ENCODE measurements at places on chromosomes 6 and 20.

DNA sequence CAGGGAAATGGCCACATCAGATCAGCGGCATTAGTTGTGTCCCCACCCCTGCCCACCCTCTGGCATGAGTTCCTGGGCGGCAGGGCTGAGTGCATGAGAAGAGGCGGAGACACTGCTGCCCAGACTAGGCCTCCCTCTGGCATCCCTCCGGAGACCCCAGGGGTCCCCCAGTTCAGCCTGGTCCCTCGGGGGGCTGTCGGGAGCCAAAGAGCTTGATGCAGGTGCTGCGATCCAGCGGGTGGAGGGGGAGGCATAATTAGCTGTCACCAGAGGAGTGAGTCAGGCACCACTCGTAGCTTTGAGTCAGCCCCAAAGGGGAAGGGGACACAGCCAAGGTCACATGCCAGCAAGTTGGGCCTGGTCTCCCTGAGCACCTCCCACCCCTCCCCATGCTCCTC, 34.5 kb downstream of the DLGAP4 start:
- no peak for DNase-seq

- DNase-seq, result no peak
Observed at GRCh38 chr6:143098054-143098671, 37.5 kb downstream of the AIG1 start.

DNA sequence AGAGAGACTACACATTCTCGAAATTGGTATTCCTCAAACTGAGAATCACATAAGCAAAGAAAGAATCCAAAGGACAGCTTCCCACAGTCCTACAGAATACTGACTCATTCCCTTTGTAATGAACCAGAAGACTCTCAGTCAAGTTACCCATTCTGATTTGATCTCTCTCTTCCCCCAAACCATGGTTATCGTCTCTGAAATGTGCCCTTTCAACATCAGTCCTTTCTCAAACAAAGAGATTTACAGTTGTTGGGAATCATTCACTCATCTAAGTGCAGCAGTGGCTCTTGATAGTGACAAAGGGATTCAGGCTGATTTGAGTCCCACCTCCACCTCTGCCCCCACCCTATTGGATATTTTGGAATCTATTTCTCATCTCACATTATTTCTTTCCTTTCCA, 15.0 kb upstream of the RSPO3 start:
- DNase-seq, result no peak

- no peak for DNase-seq
Observed at GRCh38 chr20:44050925-44051660, 135.9 kb downstream of the JPH2 start.

- DNase-seq, result no peak
Observed at GRCh38 chr20:19048995-19049501, 163.4 kb upstream of the SLC24A3 start.

GRCh38 chr6:90103056-90103800, 193.4 kb downstream of the BACH2 start:
- no peak for DNase-seq

GRCh38 chr6:149218915-149219314, 98.6 kb upstream of the TAB2 start:
- no peak for DNase-seq

DNA sequence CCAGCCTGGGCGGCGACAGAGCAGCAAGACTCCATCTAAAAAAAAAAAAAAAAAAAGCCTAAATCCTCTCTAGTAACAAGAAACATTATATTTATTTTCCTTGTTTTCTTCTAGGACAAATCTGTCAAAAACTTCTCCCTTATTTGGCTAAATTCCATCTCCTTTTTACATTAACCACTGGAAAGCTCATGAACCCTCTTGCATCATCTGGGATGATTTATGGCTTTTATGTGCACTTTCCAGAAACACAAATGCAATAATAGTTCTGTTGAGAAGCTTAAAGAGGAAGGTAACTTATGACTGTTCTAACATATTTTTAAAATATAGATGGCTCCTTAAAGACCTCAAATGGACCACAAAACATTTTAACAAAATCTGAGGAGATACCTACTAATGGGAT, 526.1 kb upstream of the SPTLC3 start:
- no peak for DNase-seq

GRCh38 chr6:506508-506907, 115.0 kb downstream of the IRF4 start:
- DNase-seq, result no peak

GRCh38 chr6:70411542-70412251, 1.6 kb upstream of the FAM135A start:
- no peak for DNase-seq

GRCh38 chr20:33183312-33183711, 15.4 kb downstream of the BPIFA2 start:
- DNase-seq, result no peak

DNA sequence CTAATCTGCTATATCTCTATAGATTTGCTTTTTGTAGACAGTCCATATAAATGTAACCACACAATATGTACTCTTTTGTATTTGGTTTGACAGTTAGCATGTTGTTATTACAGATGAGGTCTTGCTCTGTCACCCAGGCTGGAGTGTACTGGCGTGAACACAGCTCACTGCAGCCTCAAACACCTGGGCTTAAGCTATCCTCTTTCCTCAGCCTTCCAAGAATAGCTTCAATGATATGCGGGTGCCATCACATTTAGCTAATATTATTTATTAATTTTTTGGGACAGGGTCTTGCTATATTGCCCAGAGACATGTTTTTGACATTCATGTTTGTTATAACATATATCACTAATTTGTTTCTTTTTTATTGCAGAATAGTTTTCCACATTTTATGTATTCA, 10.8 kb downstream of the REPS1 start:
- no peak for DNase-seq

- no peak for DNase-seq
Observed at GRCh38 chr20:46770330-46771194, 61.1 kb downstream of the SLC2A10 start.

DNA sequence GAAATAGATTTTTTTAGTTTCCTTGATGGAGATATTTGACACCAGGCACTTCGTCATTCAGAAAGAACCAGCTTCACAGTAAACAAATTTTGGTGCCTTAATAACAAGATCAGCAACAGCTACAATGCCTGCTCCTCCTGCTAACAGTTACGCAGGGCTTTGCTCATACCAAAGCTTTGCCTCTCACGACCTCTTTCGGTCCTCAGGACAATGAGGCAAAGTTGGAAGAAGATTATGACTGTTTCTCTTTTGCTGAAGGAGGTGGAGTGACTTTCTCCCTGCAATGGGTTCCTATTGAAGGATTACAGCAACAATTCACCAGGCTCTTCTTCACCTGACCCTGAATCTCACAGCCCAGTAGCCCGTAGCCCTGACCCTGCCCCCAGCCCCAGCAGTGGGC, 440.1 kb downstream of the PREX1 start:
- DNase-seq, result no peak

GRCh38 chr20:60559462-60559861, 601.2 kb downstream of the CDH26 start:
- no peak for DNase-seq

- DNase-seq, result peak; percentile 52
Observed at GRCh38 chr20:3312940-3313682, 74.1 kb upstream of the SLC4A11 start.

- no peak for DNase-seq
Observed at GRCh38 chr6:27541933-27542297, 69.0 kb upstream of the ZNF184 start.

- no peak for DNase-seq
Observed at GRCh38 chr6:31659649-31660380, 763 bp downstream of the C6orf47 start.

DNA sequence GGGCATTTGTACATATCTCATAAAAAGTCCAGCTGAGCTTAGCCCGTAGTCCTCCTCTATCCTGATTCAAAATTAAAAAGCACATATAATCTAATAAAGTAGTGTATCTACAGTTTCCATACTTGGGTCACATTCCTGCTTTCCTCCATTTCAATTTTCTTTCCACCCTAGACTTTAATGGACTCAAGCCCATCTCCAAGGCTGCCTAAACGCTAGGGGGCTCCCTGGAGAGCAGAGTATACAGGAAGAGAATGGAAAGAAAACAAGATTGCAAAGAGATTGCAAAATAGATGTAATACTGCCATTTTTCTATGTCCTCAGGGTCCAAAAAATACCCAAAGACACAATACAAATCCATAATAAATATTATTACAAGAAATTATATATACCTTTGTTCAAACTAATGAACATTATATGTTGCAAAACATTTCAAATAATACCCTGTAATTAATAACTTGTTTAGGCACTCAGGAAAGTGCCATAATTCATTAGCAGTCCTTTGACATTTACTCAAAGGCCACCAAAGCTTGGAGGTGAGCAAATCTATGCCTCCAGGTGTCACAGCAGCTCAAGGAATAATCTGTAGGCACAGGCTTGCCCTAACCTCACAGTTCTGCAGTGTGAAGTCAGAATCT, 2.4 kb upstream of the MCM3 start:
- DNase-seq, result no peak

GRCh38 chr6:42367353-42368011, 84.2 kb downstream of the TRERF1 start:
- DNase-seq, result no peak

DNA sequence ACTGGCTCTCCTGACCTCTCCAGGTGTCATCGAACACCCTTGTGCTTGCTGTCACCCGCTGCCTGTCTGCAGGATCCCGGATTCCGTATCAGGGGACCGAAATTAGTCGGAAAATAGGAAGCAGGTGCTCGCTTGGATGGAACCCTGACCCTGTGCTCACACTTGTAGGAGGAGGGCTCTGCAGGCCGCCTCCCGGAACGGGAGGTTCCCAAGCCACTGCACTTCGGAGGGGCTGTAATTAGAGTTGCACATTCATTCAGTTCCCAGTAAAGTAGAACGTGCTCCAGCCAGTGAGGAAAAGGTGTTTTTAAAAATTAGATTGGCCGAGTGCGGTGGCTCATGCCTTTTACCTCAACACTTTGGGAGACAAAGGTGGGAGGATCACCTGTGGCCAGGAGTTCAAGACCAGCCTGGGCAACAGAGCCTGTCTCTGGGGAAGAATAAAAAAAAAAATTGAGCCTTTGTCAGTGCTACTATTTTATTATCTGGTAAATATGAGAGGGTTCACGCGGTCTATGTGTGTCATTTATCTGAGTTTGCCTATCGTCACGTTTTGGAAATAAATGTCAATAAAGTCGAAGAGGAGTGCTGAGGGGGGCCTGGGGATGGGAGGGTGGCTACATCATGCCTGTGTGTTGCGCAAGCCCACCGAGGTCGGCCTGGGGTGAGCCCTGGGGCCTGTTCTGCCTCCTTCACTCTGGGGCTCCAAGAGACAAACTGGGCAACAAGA, 1.5 kb upstream of the GMEB2 start:
- DNase-seq, result no peak

- DNase-seq, result no peak
Observed at GRCh38 chr6:125300992-125301434, 754 bp downstream of the HDDC2 start.

DNA sequence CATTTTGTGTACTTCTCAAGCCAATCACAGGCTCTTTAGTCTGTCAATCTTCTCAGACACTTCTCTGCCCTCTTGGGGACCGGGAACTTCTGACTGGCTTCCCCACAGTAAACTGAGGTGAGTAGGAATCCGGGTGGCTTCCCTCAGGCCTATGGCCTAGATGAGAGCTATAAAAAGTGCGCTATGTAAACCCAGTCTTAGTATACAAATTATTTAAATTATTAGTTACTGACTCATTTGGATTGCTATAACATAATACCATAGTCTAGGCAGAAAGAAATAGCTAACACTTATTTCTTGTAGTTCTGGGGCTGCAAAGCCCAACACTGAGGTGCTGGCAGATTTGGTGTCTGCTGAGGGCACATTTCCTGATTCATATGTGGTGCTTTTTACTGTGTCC, 109.2 kb upstream of the MCHR2 start:
- no peak for DNase-seq

DNA sequence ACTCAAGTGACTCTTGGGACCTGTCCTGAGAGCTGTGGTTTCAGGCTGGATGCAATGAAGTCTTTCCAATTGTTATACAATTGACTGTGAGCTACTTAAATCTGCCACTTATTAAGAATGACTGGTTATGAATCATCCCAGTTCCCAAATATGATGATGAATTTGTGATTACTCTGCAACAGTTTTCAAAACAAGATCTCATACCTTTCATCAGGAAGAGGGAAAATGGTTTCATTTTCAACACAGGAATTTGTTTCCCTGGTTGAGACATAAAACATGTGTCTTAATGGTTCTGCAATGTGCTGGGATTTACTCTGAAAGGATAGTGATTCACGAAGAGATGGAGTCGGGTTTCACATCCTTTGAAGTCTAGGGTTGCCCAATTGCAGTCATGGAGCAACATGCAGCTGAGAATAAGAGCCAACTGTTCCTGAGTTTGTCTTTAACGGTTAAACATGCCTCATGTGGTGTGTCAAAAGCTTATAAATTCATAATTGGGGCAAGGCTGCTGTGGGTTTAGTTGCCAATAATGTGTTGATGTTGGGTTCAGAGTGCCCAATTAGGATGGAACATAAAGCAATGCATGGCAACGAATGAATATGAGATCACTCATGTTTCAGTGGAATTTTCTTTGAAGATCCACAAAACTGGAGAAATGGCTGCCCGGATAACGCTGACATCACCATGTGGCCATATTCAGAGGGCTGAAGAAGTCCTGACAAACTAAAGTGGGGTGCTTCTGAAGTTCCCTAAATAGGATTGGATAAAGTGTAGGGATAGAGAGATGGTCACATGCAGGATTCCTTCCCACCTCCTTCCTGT, 41.0 kb downstream of the CYP24A1 start:
- DNase-seq, result peak; percentile 97

GRCh38 chr6:125124049-125124669, 29.4 kb upstream of the TPD52L1 start:
- no peak for DNase-seq

GRCh38 chr6:53432318-53433161, 83.8 kb upstream of the ELOVL5 start:
- no peak for DNase-seq

DNA sequence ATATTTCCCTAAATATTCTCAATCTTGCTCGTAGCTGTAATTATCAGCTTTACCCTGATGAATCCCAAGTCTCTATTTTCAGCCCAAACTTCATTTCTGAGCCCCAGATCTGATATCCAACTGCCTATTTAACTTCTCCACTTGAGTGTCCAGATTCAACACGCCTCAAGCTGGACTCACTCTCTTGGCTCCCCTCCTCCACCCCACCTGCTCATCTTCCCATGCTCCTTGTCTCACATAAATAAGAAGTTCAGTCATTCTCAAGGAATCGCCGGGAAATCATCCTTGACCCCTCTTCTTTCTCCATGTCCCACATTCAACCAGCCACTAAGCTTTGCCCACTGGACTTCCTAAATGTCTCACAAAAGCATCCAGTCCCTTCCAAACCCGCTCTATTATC, 89.9 kb upstream of the STMND1 start:
- DNase-seq, result no peak

- DNase-seq, result no peak
Observed at GRCh38 chr6:7912736-7913517, 2.3 kb upstream of the TXNDC5 start.

- DNase-seq, result no peak
Observed at GRCh38 chr20:23484081-23484480, 6.8 kb upstream of the CST8 start.

DNA sequence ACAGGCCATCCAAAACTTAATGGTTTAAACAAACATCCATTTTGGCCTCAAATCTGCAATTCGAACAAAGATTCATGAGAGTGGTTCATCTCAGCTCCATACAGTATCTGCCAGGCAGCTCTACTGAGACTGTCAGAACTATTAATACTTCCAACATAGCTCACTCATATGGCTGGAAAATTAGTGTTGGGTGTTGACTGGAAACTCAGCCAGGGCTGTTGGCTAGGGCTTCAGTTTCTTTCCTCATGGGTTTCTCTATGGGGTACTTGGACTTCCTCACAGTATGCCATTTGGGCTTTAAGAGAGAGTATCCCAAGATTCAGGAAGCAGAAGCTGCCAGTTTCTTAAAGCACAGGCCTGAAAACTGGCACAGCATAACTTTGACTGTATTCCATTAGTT, 240.3 kb downstream of the TPBG start:
- no peak for DNase-seq

Data from AG09319 (cell line).